ENCODE measurements at places on chromosomes 4 and X.

DNA sequence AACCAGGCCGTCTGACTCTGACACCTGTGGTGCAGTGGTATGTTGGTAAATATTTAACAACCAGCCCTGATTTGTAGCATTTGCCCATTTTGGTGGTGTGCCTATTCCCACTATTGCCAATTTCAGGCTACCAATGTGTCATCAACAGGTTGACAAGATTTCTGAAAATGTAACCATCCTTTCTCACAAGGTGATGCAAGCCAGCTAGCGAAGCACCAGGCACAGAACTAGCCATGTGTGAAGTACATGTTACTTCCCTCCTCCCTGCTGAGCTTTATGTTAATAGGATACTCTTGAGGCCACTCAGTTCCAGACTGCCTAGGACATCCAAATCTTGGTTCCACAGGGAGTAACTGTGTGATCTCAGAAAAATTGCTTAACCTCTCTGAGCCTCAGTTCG is 7.2 kb upstream of the MAMLD1 start:
- DNase-seq: no peak

DNA sequence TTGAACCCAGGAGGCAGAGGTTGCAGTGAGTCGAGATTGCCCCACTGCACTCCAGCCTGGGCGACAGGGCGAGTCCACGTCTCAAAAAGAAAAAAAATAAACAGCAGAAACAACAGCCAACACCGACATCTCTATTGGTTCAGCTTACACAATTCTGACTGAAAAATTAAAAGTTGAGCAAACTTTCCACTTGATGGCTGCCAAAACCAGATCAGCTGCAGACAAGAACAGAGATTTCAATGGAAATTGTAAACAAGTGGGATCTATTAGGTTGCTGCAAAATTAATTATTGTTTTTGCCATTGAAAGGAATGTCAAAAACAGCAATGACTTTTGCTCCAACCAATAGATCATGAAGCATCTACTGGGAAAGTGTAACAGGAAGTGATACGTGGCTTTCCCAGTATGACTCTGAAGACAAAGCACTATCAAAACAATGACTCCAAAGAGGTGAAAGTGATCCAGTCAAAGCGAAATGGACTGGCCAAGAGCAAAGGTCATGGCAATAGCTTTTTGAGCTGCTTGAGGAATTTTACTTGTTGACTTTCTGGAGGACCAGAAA is 26.3 kb downstream of the UPF3B start:
- no peak for DNase-seq

DNA sequence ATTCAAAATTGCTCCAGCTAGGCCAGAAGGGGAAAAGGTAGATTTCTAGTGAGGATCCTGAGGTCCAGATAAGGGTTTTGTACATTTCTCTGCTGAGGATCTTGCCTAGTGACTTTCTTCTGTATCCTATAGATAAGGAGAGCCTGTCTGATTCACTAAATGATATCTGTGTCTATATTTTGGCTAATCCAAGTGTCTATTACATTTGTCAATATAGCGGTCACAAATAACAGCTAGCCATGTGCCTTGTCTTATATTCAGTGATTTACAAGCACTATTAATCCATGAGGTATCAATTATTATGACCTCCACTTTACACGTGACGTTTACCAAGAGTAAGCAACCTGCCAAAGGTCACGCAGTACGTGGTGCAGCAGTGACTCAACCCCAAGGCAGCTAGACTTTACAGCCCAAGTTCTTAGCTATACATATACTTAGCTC is 41.6 kb downstream of the TMEM165 start:
- no peak for DNase-seq

DNA sequence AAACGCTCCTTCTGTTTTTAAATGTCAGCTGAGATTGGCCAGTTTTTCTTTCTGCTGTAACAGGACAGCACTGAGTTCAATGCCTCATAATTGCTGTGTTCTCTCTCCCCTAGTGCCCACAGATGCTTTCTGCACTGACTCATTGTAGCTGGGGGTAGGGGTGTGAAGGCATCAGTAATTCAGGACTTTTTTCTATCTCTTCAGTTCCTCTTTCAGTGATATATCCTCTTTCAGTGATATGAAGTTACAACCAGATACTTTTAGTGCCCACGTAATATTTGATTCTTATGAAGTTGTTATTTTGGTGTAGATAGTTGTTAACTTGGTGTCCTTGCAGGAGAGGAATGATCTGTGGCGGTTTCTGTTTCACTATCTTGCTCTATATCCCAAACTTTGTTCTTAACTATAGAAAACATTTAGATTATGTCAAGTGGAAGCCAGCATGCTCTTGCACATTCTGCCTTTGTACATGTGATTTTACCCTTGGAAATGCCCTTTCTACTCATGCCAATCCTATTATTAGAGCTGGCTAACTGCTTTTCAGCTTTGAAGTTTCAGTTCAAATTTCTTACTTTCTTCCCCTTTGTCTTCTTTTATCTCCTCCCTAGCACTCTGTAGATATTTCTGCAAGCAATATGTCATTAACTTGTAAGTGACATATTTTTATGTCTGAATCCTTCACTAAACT is 1258.4 kb downstream of the FAM133A start:
- no peak for DNase-seq

GRCh38 chr4:148693913-148694649 is 251.9 kb upstream of the NR3C2 start:
- DNase-seq: no peak

DNA sequence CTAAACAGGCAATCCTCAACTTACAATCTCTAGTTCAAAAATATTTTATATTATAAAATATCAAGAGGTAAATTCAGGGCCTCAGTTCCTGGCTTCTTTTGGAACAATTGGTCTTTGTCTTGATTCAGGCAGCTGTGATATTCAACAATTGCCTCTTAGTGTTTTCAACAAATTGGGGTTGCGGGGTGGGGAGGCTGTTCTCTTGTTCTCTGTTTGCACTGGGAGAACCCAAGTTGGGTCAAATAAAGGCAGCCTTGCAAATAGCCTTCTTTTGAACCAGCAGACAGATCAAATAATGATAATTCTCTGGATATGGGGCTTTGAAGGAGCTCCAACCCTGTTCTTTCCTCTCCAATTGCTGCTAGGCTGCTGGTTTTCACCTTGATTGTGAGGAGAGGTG is 142.5 kb downstream of the COL4A5 start:
- DNase-seq: no peak

- no peak for DNase-seq
Measured at GRCh38 chr4:155809835-155810234, 51.0 kb downstream of the GUCY1B1 start.

DNA sequence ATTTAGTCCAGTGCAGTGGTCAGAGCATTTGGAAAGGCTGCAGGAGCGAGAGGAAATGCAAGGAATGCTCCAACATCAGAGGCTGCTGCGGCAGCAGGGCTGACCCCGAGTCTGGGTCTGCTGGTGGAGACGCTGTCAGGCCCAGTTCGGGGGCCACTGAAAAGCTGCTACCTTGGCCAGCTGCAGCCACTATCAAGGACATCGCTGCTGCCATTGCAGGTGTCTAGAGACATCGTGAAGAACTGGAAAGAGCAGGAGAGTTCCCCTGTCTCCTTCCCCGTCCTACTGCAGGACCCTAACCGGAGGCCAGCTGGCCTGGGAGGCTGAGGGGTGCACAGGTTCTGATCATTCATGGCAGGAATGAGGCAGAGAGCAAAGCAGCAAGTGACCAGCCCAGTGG is 29.5 kb upstream of the GPR78 start:
- DNase-seq: no peak

DNA sequence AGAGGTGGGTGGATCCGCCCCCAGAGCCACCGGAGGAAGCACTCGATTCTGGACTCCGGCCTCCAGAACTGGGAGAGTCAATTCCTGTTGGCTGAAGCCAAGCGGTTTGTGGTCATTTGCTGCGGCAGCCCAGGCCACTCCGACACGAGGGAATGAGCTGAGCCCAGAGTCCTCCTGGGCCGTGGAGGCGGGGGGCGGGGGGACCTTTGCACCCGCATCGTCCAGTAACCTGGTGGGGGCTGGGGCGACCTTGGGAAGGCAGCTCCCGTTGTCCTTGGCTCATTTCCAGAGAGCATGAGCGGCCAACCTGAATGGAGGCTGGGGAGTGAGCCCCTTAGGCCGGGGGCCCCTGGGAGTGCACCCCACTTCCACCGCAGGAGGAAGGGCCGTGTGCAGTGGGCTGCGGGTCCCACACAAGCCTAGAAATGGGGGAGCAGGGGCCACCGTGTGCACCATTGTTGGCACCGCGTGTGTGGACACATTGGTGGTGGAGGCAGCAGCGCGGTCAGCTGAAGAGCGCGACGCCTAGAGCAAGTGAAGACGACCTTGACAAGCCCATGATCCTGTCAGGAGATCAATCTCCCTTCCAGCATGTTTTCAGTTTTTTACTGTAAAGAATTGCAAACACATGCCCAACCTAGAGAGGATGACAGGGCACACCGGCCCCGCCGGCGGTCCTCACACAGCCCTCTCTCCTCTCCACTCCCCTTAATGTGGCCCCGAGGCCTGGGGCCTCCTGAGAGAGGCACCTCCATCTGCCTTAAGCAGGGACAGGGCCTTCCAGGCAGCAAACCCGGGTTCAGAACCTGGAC is 19.9 kb upstream of the DUSP9 start:
- DNase-seq: no peak

DNA sequence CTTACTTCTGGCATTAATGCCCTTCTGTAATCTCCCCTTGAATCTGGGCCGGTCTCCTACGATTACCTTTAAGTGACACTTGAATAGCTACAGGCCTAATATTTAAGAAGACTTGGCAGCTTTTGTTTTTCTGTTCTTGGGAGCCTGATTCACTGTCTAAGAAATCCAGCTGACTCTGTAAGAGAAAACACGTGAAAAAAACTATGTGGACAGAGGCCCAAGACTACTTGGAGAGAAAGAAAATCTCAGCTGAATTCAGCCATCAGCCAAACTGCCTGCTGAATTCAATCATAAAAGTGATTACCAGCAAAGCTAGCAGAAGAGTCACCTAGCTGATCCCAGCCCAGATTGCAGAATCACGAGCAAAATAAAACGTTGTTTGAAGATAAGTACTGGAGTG is 521.2 kb downstream of the MID1IP1 start:
- no peak for DNase-seq

DNA sequence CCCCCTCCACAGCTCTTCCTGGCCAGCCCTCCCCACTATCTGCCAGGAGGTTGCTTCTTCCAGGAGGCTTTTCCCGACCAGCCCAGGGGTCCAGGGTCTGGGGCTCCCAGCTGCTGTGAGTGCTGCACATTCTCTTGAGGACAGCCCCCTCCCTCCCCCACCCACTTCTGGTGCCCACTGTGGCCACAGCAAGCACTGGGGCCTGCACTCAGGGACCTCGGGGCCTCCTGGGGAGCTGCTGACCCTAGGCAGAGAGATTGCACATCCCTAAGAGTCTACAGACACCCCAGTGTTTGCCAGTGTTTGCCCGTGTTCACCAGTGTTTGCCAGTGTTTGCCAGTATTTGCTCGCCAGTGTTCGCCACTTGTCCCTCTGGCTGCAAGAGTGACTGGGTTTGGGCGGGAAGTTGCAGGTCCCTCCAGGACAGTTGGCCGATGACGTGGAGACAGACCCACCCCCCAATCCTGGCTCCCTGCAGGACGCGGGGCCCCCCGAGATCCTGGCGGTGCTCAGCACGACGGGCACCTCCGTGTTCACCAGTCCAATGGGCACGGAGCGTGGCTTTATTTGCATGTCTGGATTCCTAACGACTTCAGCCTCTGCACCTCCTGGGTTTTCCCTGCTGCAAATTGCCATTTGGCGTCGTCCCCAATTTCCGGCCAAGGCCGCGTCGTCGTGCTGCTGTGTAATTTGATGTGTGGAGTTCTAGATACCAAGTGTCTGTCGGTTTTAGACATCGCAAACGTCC is 87.5 kb upstream of the NKX1-1 start:
- DNase-seq: no peak

DNA sequence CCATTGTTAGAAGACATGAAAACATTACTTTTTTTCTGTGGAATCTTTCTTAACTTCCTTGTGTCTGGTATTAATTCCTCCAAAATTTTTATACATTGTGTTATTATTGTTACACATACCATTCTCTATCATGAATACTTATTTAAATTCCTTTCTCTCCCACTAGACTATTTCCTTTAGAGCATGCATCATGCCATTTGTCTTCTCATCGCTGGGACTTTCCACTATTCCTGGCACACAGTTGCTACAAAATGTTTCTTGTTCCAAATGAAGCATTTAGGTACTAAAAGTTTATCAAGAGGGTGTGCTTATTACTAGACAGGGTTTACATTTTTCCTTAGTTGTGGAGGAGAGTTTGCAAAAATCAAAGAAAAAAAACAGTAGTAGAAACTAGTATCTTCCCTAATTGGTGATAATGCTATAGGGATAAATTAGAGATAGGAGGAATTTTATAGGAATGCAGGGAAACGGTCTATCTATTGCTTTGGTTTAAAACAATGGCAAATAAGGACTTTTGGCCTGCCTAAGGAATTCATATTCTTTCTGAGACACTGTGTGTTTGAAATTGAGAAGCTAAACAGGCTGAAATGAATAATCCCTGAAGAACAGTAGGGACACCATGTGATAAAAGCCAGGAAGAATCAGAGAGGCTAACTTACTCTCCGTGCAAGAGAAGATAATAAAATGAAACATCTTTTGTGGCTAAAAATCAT is 187.5 kb upstream of the TBC1D9 start:
- no peak for DNase-seq

- no peak for DNase-seq
Measured at GRCh38 chr4:105075045-105075444, 71.6 kb upstream of the TET2 start.

DNA sequence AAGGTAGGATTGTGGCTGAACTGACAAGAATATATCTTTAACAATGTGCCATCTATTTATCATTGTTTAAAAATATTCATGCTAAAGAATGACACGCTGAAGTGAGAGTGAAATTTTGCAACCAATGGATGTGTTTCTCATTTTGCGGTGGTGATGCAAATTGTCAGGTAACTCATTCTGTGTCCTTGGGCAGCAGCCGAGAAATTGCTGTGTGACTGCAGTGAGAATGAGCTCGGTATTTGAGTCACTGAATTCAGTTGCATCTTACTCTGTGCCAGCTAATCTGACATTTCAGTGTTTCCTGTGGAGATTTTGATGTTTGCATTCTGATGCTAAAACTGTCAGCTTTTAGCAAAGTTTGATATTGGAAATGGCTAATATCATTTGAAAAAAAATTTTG is 28.1 kb downstream of the MCUB start:
- no peak for DNase-seq

DNA sequence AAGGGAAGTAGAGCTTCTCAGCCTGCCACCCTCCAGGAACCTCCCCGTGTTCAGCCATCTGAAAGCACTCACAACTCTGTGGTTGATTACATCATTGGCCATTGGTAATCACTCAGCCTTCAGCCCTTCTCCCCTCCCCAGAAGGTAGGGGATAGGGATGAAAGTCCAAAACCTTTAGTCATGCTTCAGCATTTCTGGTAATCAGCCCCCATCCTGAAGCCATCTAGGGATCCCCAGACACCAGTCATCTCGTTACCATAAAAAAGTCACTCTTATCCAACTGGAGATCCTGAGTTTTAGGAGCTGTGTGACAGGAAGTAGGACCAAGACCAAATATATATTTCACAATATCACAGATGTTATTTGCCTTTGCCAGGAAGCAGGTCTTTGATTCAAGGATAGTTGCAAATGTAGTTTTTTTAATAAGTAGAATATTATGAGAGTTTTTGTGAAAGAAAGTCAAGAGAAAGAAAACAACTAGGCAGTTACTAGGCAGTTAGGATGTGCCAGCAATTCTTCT is 364.6 kb upstream of the NOCT start:
- DNase-seq: no peak
